ENCODE measurements at places on chromosomes 7 and 10. TPM values are rescaled to one million over a fixed set of nuclear protein-coding genes. Genes with fewer than 3 reads are reported as not detected.

DNA sequence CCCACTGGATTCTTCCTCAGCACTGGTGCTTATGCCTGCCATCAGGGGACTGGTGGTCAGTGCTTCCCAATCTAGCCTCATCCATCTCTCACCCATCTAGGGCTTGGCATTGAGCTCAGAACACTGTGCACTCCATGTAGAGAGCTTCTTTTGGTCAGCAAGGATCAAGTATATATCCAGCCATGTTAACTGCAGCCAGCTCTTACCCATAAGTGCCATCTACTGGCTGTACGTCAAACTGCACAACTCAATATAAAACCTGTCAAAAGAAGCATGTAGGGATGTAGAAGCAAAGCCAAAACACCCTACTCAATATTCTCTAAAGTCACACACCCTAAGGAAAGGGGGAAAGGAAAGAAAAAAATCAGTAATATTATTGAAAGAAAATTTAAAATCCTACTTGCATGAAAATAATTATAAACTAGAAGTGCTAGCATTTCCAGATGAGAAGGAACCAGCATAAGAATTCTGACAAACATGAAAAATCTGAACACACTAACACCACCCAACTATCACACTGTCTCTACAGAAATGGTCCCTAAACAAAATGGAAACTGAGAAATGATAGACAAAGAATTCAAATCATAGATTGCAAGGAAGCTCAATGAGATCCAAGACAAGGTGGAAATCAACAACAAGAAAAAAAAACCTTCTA is 531.1 kb upstream of the STEAP1 start:
- H3K4me3 ChIP-seq, result no peak overlapping the region
- no peak overlapping the region for H3K27ac ChIP-seq
- H3K27me3 ChIP-seq, result no peaks in the 10 kb centered on the region
- DNase-seq, result peak; percentile 76

- no peak overlapping the region for H3K27ac ChIP-seq
- H3K27me3 ChIP-seq, result no peaks in the 10 kb centered on the region
- no peak overlapping the region for H3K4me3 ChIP-seq
- DNase-seq, result no peak
- H3K36me3 ChIP-seq, result no peaks in the 10 kb centered on the region
- H3K4me1 ChIP-seq, result no peaks in the 10 kb centered on the region
Observed at GRCh38 chr7:4220011-4220410, 462.1 kb upstream of the FOXK1 start.

ATOH7 gene
- not detected for total RNA-seq

DNA sequence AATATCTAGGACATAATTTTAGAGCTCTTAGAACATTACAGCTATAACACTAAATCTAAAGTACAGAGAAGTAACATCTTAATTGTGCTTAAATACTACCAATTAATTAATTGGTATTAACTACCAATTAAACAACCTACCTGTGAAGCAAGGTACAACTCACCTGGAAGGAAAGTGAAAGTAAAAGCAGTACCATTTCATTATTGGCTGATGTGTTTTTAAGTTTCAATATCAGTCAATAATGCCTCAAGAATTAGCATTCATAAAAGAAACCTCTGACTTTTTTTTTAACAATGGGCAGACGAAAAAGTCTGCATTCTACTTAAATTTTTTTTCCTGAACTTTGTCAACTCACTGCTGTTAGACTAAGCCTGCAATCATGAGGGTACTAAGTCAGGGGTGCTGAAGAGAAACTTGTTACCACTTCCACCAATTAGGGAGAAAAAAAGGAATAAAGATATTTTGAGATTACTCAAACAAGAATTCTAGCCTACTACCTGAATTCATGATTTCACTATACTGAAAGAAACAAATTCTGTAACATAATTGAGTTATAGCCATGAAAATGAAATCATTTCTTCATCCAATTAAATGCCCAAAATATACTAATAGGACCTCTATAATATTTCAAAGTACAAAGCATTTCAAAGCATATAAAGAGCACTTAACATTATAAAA is 19.9 kb downstream of the UPF2 start:
- peaks cover 22% of the 10 kb centered on the region for H3K36me3 ChIP-seq
- no peak for DNase-seq
- H3K27me3 ChIP-seq, result no peaks in the 10 kb centered on the region
- H3K27ac ChIP-seq, result no peak overlapping the region
- H3K4me1 ChIP-seq, result peaks cover 12% of the 10 kb centered on the region

DNA sequence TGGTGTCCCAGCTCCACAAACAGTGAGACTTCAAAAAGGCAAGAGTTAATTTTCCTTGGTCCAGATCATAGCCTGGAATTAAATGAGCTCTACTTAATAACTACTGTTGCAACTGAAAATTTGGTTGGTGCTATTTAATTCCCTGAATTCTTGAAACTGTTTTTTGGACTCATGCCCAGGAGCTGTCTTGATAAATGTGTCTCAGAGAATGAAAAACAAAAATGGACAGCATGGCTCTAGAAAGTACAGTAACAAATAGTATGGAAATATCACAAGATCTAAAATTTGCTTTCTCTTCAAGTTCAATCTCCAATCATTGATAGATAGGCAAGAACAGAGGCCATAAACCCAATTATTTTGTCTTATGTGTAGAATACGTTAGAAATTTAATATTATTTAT is 42.5 kb downstream of the CCDC71L start:
- H3K4me1 ChIP-seq, result no peaks in the 10 kb centered on the region
- no peaks in the 10 kb centered on the region for H3K36me3 ChIP-seq
- no peak for DNase-seq
- H3K27ac ChIP-seq, result no peak overlapping the region

- no peak for DNase-seq
- no peaks in the 10 kb centered on the region for H3K27me3 ChIP-seq
- H3K27ac ChIP-seq, result no peak overlapping the region
- no peak overlapping the region for H3K4me3 ChIP-seq
- no peaks in the 10 kb centered on the region for H3K4me1 ChIP-seq
Observed at GRCh38 chr7:144725070-144725469, 110.8 kb downstream of the TPK1 start.

- no peak for DNase-seq
- no peaks in the 10 kb centered on the region for H3K36me3 ChIP-seq
- H3K27me3 ChIP-seq, result no peaks in the 10 kb centered on the region
- H3K4me3 ChIP-seq, result no peak overlapping the region
Observed at GRCh38 chr10:130358981-130359650, 222.9 kb downstream of the GLRX3 start.

DNA sequence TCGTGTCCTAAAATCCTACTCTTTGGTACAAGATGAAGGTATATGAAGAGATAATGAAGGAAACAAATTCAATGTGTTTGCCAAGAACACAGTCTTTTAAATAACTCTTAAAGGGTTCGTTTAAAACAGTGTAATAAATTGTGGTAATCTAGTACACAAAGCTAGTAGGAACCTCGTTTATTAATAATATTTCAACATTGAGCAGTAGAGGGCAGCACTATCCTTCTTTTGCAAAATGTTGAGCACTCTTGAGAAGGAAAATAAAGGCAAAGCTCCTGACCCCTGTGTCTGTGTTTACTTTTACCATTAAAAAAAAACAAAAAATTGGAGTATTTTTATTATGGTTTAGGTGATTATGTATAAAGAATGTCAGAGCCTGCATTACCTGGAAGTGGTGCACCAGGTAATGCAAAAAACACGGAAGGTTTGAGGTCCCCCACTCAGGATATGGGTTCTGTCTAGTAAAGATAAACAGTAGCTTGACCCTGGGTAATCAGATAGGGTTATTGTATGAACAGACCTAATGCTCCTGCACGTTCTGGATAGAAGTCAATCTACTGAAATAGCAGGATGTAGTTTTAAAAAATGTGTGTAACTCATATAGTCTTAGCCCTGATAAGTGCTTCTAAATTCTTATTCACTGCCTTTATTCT is 5.7 kb upstream of the GOT1 start:
- peaks cover 51% of the 10 kb centered on the region for H3K4me1 ChIP-seq
- no peaks in the 10 kb centered on the region for H3K27me3 ChIP-seq
- DNase-seq, result no peak
- H3K27ac ChIP-seq, result no peak overlapping the region

GRCh38 chr7:35729061-35729783 is 34.3 kb upstream of the HERPUD2 start:
- no peaks in the 10 kb centered on the region for H3K36me3 ChIP-seq
- H3K27me3 ChIP-seq, result no peaks in the 10 kb centered on the region
- H3K4me1 ChIP-seq, result peaks cover 24% of the 10 kb centered on the region

- no peak overlapping the region for H3K27ac ChIP-seq
- DNase-seq, result no peak
- H3K27me3 ChIP-seq, result no peaks in the 10 kb centered on the region
- no peak overlapping the region for H3K4me3 ChIP-seq
Observed at GRCh38 chr7:54615537-54615936, 73.4 kb downstream of the VSTM2A start.

- no peak overlapping the region for H3K27ac ChIP-seq
- no peak for DNase-seq
- H3K27me3 ChIP-seq, result no peaks in the 10 kb centered on the region
- H3K36me3 ChIP-seq, result no peaks in the 10 kb centered on the region
- H3K4me1 ChIP-seq, result no peaks in the 10 kb centered on the region
- no peak overlapping the region for H3K4me3 ChIP-seq
Observed at GRCh38 chr10:48932831-48933664, 6.6 kb downstream of the LRRC18 start.

GRCh38 chr7:139068544-139069399 is 32.9 kb upstream of the ZC3HAV1L start:
- no peaks in the 10 kb centered on the region for H3K27me3 ChIP-seq
- H3K4me3 ChIP-seq, result no peak overlapping the region
- H3K36me3 ChIP-seq, result peaks cover 100% of the 10 kb centered on the region
- DNase-seq, result no peak
- no peak overlapping the region for H3K27ac ChIP-seq

DNA sequence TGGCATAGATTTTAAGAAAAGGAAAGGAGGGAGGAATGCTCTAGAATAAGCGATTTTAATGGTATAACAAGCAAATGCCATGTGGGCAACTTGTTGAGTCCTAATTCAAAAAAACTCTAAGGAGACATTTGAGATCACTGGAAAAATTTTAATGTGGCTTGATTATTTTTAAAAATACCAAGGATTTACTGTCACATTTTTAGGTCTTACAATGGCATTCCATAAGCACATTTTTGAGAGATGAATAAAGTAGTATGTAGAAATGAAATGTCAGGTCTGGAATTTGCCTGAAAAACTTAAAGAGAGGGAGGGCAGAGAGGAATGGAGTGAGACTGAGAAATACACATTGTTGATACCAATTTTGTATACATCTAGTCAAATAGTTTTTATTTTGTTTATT is 20.3 kb downstream of the NCAPG2 start:
- H3K27me3 ChIP-seq, result no peaks in the 10 kb centered on the region
- H3K36me3 ChIP-seq, result peaks cover 36% of the 10 kb centered on the region
- H3K4me3 ChIP-seq, result no peak overlapping the region

- H3K27ac ChIP-seq, result peak overlapping the region; percentile 33
- H3K27me3 ChIP-seq, result no peaks in the 10 kb centered on the region
- peaks cover 31% of the 10 kb centered on the region for H3K4me1 ChIP-seq
- no peaks in the 10 kb centered on the region for H3K36me3 ChIP-seq
- no peak overlapping the region for H3K4me3 ChIP-seq
Observed at GRCh38 chr10:122054048-122055025, 65.4 kb downstream of the TACC2 start.

CHST15 gene
- 22.8 TPM for total RNA-seq
